Activated CD4-positive, alpha-beta memory T cell treated with anti-CD3 and anti-CD28 coated beads, Interleukin-2, amount 10 ng/mL, durations not matched to agents 7 days and 5 days (primary cell): ENCODE measurements at places on chromosomes 1 and 21. TPM values are rescaled to one million over a fixed set of nuclear protein-coding genes. Genes with fewer than 3 reads are reported as not detected.

GRCh38 chr1:9529190-9529589 lies 10.1 kb upstream of the SLC25A33 start:
- H3K4me3 ChIP-seq = no peak overlapping the region
- H3K36me3 ChIP-seq = no peaks in the 10 kb centered on the region
- DNase-seq = no peak
- H3K27me3 ChIP-seq = no peaks in the 10 kb centered on the region

DNA sequence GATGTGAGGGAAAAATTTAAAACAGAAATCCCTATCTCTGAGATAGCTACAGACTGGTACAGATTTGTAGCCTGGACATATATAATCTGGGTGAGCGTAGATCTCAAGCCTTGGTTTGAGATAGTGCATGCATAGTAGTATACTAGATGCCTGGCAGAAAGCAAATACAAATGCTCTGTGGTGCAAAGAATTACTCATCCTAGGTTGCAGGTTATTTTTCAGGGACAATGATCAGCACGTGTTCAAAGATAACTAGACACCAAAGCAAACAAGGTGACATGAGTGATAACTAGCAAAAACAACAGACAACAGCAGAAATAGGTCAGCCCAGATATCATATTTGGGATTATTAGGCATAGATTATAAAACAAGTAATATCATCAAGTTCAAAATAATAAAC lies 292.5 kb downstream of the HLX start:
- H3K27ac ChIP-seq = no peak overlapping the region
- H3K4me3 ChIP-seq = no peak overlapping the region
- no peak for DNase-seq
- H3K27me3 ChIP-seq = no peaks in the 10 kb centered on the region
- H3K36me3 ChIP-seq = no peaks in the 10 kb centered on the region
- H3K4me1 ChIP-seq = no peaks in the 10 kb centered on the region

DNA sequence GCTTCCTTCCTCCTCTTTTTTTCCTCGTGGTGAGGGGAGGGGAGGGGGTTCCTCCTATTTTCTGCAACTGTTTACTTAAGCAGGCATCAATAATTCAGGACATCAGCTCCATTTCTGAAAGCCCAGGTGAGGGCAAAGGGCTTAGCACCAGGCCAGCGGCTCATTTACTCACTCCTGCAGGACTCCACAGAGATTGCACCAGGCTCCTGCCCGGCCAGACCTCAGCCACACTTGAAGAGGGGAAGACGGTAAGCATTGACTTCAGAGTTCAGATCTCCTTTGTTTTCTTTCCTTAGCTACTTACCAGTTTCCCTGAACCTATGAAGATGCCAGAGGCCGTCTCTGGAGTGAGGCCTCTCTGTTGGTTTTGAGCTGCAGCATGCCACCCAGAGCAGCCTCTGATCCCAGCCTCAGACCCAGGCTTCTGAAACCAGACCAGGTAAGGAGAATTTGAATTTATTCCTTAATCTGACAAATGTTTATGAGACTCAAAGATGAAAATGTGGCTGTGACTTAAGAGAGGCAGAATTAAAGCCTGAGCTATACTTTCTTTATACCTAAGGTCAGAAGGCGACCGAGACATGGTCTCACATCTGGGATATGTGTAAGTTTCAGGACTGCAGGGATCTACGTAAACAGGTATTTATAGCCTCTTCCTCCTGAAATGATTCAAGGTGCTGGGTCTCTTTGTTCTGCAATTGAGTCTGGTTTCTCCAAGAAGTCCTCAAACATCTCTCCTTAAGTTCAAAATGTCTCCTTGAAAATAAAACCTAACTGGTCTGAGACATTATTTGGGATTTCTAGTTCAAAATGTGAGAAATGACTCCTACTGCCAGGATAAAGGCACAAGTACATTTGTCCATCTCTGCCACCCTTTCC lies 272.5 kb upstream of the RUNX1 start:
- DNase-seq = no peak
- H3K27ac ChIP-seq = no peak overlapping the region
- H3K4me3 ChIP-seq = no peak overlapping the region
- peaks cover 3% of the 10 kb centered on the region for H3K27me3 ChIP-seq
- no peaks in the 10 kb centered on the region for H3K4me1 ChIP-seq

The TNNT2 gene
- total RNA-seq = not detected

The TMEM61 gene
- total RNA-seq = not detected
